A172 (cell line): ENCODE measurements at places on chromosomes 11 and 22. TPM values are rescaled to one million over a fixed set of nuclear protein-coding genes. Genes with fewer than 3 reads are reported as not detected.

Gene PYGM
- total RNA-seq, result 0.12 TPM in 1 of 2 replicates, not detected in the other

Gene WNT11
- 0.98 and 2.6 TPM in 2 replicates for total RNA-seq

Gene SHANK3
- 0.84 and 0.98 TPM in 2 replicates for total RNA-seq

Gene HBB
- not detected in 2 replicates for total RNA-seq

Gene TYR
- not detected in 2 replicates for total RNA-seq

Gene TTC36
- not detected in 2 replicates for total RNA-seq

Gene NDUFS3
- total RNA-seq, result 152 and 165 TPM in 2 replicates

Gene CRYBA4
- total RNA-seq, result not detected in 2 replicates

Gene MRGPRX3
- not detected in 2 replicates for total RNA-seq

Gene MMP1
- total RNA-seq, result 12.9 and 19.7 TPM in 2 replicates

Gene SERHL2
- not detected in 2 replicates for total RNA-seq

Gene CLNS1A
- total RNA-seq, result 318 and 354 TPM in 2 replicates

DNA sequence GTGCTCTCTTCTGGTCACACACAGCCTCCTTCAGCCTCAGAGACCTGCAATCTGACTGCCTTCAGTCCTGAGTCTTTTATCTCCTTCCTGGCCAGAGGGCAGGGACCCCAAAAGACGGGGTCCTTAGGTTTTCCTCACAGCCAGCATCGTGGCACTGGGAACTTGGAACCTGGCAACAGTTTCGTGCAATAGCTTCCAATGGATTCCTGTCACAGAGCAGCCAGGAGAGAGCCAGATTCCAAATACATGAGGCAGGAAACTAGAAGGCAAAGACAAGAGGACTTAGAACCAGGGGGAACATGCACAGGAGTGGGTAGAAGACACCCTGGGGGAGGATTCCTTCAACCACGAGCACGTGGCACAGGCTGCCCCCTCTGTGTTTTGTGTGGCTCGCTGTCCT is 48.6 kb downstream of the C11orf91 start:
- DNase-seq, result no peak

GRCh38 chr11:47509077-47509536 is 43.8 kb downstream of the CELF1 start:
- DNase-seq, result no peak

GRCh38 chr11:19428206-19429002 is 187.7 kb upstream of the E2F8 start:
- peak; percentile 59 for DNase-seq

GRCh38 chr11:25037431-25037830 is 540.6 kb downstream of the LUZP2 start:
- DNase-seq, result no peak

DNA sequence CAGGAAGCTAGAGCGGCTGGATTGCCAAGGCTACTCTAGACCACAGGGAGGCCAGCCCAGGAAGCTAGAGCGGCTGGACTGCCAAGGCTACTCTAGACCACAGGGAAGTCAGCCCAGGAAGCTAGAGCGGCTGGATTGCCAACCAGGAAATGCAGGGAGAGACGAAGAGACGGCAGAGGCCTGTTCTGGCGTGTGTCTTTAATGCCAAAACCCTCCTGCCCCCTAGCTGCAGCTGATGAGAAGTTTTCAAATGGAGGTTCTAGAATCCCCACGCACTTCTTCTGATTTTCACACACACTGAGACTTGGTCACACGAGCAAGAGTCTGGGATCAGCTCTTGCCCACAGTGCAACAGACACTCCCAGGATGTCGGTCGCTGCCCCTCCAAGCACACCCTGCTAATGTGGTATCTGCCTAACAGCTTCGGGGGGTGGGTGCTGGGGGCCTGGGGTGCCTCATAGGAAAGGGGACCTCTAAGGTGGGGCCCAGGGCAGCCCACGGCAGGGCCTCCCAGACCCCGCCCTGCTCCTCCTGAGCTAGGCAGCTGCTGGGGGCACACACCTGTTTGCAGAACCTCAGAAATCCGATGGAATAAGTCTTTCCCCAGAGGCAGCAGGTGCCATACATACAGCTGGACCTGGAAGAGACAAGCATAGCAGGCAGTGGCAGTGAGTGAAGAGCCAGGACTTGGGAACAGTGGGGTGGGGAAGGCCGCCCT is 28.5 kb downstream of the MAFF start:
- peak; percentile 58 for DNase-seq

DNA sequence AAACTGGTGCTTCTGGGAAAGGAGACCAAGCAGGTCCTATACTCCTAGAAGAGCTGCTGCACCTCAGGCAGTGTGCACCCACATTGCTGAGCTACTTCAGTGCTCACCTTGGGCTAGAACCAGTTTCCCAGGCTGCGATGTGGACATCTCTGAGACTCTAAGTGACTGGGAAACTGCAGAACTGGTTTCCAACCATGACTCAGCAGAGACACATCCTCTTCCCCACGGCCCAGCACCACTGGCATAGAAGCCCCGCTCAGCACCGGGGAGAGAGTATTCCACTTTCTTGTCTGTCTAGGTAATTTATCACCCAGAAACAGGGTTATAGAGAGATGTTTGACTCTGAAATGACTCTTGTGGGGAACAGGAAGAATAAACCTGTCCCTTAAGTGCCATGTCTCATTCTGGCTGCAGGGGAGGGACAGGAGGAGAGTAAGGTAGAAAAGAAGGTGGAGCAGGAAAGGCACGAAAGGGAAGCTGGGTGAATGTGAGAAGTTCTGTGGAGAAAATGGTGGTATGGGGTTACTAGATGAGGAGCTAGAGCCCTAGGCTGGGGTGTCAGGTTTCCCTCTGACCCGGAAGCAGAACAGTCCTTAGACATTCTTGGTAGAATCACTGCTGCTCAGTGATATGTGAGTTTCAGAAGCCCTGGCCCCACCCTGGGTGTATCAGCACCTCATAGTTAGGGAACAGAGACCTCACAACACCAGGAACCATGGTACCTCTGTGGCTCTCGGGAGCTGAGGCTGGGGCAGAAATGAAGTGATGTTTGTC is 340.4 kb upstream of the NCAM1 start:
- DNase-seq, result peak; percentile 31

DNA sequence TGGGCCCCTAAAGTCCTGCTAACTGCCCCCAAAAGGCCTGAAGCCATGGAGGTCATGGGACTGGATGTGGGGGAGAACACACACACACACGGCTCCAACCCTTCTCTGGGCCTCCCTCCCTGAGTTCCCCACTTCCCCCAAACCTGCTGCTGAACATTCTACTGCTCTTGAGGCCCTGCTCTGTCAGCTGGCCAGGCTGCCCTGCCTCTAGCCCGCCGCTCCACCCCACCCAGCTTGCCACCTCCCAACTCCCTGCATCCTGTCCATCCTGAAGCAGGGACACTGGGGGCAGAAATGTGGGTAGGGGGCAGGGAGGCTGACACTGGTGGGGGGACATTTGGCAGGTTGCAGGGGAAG is 1.0 kb downstream of the KCNJ4 start:
- no peak for DNase-seq

DNA sequence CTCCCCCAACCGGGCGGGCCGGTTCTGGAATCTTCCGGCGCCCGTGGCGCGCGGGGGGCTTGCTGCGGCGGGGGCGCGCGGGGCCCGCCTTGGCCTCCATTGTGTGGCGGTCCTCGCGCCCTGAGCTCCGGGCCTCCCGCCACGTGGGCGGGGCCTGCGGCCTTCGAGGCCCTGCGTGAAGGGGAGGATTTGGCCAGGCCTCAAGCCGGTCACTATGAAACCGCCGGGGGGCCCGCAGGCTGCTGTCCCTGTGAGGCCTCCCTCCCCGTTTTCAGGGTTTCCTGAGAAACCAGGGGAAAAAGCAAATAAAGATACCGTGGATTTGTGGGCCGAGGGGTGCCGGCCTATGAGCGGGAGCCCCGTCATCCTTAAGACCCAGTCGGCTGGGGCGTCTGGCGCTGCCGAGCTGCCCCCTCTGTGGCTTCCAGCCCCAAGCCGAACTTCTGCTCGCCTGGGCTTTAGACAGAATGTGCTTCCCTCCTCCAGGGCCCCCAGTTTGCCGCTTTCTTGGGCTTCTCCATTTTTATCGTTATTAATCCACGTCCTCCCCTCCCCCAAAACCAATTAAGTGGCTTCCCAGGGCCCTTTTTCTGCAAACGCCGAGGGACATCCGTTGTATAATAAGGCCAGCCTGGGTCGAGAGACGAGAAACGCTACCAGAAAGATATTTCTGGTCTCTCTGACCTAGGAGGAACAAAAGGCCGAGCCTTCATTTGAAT is 602 bp downstream of the EWSR1 start:
- no peak for DNase-seq

- no peak for DNase-seq
Measured at GRCh38 chr11:7019500-7020182, 505 bp downstream of the ZNF214 start.

- DNase-seq, result no peak
Measured at GRCh38 chr11:66311470-66311964, 5.3 kb downstream of the CD248 start.

DNA sequence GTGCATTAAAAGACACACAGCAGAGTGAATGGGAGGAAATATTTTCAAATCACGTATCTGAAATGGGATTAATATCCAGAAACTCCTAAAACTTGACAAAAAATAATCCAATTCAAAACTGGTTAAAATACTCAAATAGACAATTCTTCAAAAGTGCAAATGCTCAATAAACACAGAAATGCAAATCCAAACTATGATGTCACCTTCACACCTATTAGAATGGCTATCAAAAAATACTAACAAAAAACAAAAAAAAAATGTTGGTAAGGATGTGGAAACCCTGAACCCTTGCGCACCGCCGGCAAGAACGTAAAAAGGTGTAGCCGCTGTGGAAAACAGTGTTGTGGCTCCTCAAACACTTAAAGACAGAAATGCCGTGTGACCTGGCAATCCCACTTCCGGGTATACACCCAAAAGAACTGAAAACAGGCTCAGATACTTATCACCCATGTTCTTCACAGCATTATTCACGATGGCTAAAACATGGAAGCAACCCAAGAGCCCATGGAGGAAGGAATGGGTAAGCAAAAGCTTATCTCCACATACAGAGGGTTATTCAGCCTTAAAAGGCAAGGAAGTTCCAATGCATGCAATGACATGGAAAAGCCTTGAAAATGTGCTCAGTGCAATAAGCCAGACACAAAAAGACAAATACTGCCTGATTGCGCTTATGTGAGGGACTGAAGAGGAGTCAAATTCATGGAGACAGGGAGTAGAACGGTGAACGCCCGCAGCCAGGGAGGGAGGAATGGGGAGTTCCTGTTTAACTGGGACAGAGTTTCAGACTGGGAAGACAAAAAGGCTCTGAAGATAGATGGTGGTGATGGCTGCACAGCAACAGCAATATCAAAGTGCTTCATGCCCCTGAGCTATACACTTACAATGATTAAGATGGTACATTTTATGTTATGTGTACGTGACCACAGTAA is 19.6 kb downstream of the BRD1 start:
- DNase-seq, result no peak

GRCh38 chr11:6632116-6633073 is 13.2 kb upstream of the TPP1 start:
- DNase-seq, result no peak

DNA sequence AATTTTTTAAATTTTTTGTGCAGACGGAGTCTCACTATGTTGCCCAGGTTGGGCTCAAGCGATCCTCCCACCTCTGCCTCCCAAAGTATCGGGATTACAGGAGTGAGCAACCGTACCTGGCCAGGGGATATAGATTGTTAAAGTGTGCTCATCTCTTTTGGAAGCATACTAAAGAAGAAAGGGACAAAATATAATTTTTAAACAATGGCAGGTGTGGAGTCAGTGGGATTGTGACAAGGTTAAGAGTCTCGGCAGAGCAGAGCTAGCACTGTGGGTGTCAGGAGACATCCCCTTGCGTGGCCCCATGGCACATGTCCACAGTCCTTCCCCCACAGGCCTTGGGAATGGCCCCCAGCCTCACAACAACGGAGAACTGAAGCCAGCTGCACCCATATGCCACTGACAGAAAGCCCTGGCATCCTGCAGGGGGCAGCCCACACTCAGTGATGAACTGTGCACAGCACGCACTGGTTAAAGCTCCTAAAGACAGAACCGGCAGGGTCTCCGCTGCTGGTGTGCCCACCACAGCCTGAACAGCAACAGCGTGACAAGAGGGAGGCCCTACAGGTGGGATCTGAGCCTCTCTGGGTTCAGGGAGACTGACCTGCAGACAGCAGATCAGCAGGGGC is 29.9 kb downstream of the SERPIND1 start:
- DNase-seq, result no peak

- peak; percentile 93 for DNase-seq
Measured at GRCh38 chr11:122189229-122189628, 73.2 kb upstream of the BLID start.

DNA sequence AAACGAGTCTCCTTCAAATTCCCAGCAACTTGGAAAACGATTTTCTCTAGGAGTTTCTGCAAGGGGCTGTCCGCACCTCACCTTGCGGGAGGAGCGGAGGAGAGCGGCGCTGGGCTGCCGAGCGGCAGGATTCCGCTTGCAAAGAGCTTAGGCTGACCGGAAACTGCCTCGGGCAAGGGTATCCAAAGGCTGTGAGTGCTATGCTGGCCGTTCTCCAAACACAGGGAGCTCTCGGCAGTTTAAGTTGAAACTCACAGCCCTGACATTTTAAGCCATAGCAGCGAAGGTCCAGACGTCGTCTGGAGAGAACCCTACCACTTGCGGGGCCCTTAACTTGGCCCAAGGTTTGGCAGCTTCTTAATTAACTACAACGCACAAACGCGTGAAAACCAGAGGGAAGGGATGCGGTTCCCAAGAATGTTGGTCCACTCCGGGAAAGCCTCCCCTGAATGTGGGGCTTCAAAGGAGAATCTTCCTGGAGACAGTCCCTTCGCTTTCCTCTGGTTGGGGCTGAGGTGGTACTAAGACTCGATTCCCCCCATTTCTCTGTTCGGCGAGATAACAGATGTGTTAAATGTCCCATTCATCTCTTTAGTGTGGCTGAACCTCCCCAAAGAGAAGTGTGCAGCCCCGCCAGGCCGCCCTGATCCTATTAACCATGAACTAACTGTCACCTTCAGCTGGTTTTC is 1.1 kb upstream of the DBX1 start:
- DNase-seq, result no peak

DNA sequence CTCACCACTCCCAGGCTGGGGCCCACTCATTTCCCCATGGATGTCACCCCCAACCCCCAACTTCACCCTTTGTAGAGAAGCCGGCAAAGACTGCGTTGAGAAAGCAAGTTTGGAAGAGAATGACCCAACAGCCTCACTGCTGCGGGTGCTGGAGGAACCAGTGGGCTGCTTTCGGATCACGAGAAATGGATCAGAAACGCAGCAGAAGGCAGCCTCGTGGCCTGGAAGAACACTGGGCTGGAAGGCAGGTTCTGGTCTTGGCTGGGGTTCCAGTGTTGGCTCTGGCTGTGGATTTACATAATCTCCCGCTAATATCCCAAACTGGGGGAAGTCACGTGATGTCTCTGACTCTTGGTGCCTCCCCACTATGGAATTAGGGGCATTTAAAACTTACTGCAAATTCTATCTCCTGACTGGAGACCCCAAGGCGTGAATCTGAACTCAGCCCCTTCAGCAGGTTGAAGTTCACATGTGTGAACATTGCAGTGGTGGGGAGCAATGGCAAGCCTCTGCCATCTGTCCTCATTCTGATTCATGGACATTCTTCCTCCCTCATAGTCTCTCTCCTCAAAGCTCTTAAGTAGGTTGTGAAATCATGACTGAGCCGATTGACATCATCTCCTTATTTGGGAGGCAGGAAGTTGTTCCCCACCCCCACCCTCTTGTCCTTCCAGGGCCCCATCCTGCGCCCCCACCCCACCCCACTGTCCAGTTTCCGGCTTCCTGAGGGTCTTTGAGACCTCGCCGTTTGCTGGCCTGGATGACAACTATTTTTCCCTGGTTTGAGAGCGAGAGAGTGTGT is 37.0 kb upstream of the TIMP3 start:
- peak; percentile 44 for DNase-seq
